ENCODE measurements at places on chromosomes 1 and 21.
A peak's percentile ranks its signal among the peaks of the same experiment; 100 is the strongest.

DNA sequence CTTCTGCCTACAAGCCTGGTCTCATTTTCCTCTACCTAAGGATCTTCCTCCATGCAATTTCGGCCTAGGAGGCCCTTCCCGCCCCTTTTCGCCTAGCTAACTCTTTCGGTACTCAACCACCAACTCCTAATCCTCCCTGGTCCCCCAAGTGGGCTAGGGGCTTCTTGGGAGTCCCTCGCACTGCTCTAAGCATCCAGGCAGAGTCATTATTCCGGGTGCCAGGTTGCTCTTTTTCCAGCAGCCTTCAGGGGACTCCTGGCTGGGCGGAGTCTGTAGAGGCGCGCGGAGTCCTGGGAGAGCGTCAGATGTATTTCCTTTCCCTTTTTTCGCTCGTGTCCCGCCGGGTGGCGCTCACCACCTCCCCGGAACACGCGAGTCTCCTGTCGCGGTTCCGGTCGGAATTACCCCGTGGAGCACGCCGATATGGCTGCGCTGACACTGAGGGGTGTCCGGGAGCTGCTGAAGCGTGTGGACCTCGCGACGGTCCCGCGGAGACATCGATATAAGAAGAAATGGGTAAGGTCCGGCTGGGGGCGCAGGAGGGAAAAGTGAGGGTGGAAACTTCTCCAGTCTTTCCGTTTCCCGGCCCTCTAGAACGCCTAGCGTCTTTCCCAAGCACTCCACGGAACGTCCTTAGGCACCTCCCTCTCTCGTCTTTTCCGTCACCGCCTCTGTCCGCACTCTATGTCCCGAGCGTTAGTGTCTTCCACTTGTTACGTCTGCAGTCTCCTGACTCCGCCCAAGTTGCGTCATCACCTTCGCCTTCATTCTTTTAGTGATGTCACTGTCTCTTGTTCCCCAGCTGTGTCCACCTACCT, at the start of gene NSUN4:
NSUN4 (plus strand) TSS at position 404 of the 818 bp plus-strand sequence; CDS start at position 424, 20 bp downstream.
- peak; percentile 79 for DNase-seq

GRCh38 chr1:53088616-53089300, 26.7 kb downstream of the PODN start:
- DNase-seq = no peak

- DNase-seq = no peak
Measured at GRCh38 chr21:17513214-17514123, 626 bp downstream of the CXADR start.

GRCh38 chr21:46504666-46505065, 46.0 kb downstream of the DIP2A start:
- no peak for DNase-seq

DNA sequence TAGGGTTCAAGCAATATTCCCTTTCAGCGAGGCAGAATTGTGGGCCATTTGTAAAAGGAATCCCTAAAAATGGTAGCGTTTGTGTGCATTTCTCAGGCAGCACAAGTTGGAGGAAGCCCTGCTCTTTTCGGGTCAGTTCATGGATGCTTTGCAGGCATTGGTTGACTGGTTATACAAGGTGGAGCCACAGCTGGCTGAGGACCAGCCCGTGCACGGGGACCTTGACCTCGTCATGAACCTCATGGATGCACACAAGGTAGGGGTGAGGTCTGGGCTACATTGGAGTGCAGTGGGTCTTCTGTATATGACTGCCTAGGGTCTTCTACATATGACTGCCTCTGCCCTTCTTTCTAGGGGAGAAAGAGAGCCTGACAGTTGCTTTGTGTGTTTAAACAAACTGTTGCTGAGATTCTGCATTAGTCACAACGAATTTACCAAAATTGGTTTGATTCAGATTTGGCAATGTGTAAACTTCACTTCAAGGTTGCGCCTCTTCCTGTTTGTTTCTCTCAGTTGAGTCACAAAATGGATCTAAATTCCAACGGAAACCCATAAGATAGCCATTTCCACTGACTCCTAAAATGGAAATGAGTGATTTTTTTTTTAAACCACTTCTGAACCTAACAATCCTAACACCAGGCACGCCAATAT, 40.4 kb upstream of the BMP8A start:
- no peak for DNase-seq

GRCh38 chr1:201633811-201634210, 94.9 kb downstream of the NAV1 start:
- DNase-seq = no peak

GRCh38 chr1:5267603-5268235, 613.3 kb downstream of the AJAP1 start:
- no peak for DNase-seq

DNA sequence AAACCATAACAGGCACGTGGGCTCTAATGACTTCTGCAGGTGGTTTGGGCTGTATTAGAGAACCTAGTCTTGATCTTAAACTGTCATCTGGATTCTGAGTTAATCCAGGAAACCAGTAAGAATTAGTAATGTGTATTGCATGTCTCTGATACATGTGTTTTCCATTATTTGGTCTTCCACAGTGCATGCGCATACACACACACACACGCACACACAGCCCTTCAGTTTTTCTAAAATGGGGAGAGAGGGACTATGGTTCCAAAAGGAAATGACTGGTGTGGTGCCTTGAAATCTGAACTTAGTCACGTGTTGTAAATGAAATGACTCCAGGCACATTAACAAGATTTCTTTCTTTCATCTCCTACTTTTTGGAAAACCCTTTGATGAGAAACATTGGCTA, 67.6 kb downstream of the OLFML2B start:
- DNase-seq = no peak

- no peak for DNase-seq
Measured at GRCh38 chr1:51100264-51100880, 1.7 kb upstream of the C1orf185 start.

GRCh38 chr1:29532285-29532684, 296.0 kb downstream of the PTPRU start:
- no peak for DNase-seq

- no peak for DNase-seq
Measured at GRCh38 chr1:199287206-199287605, 648.4 kb downstream of the PTPRC start.

- no peak for DNase-seq
Measured at GRCh38 chr1:117127795-117128194, 6.2 kb upstream of the TRIM45 start.

GRCh38 chr1:95108792-95109191, 8.4 kb upstream of the TLCD4 start:
- no peak for DNase-seq

DNA sequence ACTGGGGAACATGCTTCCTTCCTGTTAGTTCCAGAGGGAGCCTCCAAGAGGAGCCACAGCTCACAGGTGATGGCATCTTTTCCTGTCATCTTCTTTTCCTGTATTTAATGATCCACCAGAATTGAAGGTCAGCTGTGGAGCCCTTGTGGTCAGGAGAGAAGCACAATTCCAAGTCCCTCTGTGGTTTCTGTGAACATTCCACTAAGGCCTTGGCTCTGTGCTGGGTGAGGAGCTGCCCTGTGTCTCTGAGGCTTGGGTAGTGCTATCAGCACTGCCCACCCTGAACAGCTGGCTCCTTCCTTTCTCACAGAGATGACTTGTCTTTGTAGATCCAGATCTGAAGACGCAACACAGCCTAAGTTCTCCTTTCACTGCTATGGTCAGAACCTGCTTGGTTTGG, 141.9 kb upstream of the MAP1LC3C start:
- no peak for DNase-seq

GRCh38 chr1:212980123-212980785, 29.9 kb downstream of the VASH2 start:
- no peak for DNase-seq

DNA sequence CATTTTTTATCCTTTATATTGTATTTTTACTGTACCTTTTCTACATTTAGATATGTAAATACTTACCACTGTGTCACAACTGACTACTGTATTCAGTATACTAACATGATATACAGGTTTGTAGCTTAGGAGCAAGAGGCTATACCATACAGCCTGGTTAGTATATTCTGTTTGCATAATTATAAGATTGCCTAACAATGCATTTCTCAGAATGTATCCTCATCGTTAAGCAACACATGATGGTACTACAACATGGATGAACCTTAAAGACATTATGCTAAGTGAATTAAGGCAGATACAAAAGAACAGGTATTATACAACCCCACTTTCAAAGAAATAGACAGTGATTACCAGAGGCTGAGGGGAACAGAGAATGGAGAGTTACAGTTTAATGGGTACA, 62.7 kb downstream of the RUSC1 start:
- DNase-seq = no peak

- DNase-seq = no peak
Measured at GRCh38 chr1:61160526-61160925, 78.2 kb downstream of the NFIA start.

DNA sequence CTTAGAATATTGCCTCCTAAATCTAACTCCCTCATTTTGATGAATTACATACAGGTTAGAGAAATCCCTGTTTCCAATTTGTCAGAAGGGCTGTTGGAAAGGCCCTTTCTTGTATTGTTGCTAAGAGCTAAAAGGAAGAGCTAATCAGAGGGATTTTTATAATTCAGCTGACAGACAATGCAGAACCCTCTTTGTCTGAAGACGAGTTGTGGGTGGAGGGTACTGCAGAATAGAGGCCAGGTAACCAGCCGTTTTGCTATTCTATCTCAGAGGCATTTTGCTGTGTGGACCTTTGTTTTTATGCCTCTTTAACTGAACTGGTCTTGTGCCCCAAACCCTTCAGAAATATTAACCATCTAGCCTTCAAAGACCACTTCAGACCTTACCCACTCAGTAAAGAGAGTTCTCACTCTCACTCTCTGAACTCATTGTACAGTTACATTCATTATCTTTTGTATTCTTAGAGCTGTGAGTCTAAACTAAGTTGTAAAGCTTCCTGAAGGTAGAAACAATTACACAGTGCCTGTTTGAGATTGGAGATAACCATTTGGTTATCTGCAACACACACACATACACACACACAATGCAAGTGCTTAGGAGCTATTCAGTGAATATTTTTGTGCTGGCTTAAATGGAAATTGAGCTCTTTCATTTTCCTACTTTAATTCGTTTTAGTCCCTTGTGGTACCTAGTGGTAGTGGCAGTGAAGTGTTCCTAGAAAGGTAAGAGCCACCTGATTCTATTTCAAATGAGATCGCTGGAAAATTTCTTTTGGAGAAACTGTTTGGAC, 19.7 kb downstream of the KPNA6 start:
- no peak for DNase-seq

DNA sequence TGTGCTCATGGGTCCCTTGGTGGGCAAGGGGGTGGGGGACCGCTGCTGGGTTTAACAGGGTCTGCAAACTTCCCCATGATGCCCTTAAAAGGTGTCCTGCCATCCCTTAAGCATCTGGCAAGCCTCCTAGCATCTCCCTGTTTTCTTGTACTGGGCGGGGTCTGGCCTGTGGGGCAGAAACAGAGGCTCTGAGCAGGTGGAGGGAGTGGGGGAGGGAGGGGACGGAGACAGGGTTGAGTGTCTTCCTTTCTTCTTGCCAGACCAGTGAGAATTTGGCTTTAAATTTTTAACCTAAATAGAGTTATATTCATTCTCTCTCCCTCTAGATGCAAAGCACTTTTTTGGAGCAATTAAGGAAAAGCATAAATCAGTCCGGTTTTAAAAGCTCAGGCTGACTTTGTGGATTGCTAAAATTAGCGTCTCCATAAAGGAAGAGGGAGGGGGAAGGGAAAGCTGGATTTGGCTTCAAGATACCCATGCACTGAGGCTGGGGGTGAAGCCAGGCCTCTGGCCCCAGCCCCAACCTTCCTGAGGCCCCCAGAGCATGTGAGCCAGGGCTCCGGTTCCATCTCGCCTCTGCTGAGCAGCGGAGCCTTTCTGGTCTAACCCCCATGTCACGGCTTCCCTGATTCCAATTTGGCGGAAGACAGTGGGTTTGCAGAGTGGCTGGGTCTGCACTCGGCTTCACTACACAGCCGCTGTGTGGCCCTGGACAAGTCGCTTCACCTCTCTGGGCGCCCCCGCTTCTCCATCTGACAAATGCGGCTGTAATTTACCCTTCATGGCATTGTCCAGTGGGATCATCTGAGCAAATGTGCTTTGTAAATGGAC, 25.3 kb downstream of the IGSF21 start:
- DNase-seq = no peak
